ENCODE measurements at places on chromosomes 2 and 18.
A peak's percentile ranks its signal among the peaks of the same experiment; 100 is the strongest.

GRCh38 chr2:215138479-215138878, at the start of gene ABCA12:
TSS of gene ABCA12 (minus strand) at chr2:215138626. CDS start at chr2:215138208, 418 bp downstream.
- no peak for DNase-seq

- peak; percentile 58 for DNase-seq
Observed at GRCh38 chr18:3771121-3771971, 321.4 kb downstream of the TGIF1 start.

GRCh38 chr2:43384143-43384542, 157.7 kb upstream of the ZFP36L2 start:
- no peak for DNase-seq

DNA sequence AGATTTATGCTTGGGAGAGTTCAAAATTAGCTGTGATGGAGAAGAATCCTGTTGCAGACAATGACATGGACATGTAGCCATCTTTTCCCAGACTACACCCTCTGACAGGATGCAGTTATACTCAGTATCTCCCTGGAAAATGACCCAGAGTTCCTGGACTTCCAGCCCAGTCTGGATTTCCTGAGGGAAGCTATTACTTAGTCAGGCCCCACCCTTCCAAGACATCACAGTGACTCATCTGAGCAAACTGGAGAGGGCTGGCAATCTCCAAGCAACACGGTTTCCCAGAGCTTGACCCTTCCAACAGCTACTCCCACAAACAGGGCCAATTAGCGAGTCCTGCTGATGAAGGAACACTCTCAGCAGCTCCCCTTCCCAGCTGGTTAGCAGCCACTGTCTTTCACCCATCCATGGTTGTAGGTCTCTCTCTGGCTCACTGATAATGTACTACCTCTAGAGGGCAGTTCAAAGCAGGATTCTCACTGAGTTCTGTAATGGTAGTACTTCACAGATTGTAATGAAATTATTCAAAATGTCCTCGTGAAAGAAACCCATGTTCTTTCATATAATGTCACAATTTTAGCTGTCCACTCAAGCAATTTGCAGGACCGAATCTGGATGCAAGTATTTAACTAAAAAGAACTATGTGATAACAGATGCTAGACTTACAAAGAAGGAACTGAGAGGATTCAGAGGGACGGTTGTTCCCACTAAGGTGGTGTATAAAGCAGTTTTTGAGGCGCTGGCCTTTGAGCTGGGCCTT, 110.2 kb downstream of the MDH1 start:
- DNase-seq: no peak

- DNase-seq: no peak
Observed at GRCh38 chr2:68432696-68433658, 34.1 kb downstream of the FBXO48 start.

- DNase-seq: peak; percentile 13
Observed at GRCh38 chr2:151410485-151410834, 758 bp downstream of the RIF1 start.

- no peak for DNase-seq
Observed at GRCh38 chr18:59460072-59460420, 101.0 kb upstream of the LMAN1 start.

DNA sequence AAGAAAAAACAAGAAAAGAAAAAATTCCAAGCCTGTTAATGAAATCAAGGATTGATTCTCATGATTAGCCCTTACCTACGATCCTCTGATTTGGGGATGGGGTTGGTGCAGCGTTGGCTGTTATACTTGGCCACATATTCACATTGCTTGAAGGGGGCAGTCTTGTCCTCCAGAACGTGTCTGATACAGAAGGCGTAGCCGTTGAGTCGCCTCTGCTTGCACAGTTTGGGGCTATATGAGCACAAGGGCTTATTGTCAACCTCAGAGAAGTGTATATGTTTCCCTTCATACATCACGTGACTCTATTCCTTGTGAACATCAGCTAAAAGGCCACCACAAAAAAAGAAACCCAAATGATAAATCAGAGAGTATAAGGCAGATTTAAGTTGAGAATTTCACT, 23.2 kb downstream of the INO80D start:
- no peak for DNase-seq

GRCh38 chr2:84424152-84424551, 34.9 kb downstream of the SUCLG1 start:
- DNase-seq: no peak

- no peak for DNase-seq
Observed at GRCh38 chr2:86815611-86816010, 24.9 kb upstream of the CD8A start.

DNA sequence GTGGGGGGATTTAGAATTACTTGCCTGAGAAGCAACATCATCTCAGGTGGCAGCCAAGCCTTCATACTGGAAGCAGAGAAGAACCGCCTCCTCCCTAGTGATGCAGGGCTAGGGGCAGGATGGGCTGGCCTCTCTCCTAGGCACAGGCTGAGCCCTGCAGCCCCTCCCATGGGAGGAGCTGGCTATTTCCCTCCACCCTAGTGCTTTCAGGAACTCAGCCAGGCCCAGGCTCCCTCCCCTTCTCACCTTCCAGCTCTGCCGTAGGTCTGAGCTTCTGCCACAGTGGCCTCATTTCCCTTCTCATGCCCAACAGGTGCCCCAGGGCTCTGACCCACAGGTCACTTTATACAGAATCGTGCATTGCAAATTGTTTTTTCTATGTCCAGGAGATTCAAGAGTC, 31.0 kb downstream of the CENPA start:
- no peak for DNase-seq

GRCh38 chr2:6443061-6443823, 422.5 kb downstream of the CMPK2 start:
- DNase-seq: no peak

DNA sequence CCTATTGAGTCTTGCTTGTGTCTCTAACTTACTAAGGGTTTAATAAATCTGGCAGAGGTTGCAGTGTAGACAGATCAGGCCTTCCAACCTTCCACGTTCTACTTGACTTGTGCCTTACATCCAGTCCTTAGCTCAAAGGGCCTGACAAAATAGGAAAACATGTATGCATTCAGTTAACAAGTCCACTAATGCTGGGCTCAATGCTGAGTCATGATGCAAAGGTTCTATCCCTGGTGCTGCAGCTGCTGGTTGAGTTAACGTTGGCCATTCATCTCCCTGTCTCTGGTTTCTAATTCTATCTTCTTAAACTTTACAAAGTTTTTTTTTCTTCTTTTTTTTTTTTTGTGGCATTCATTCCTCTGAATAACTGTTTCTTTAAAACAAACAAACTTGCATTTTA, 46.3 kb upstream of the ITGB6 start:
- DNase-seq: no peak

DNA sequence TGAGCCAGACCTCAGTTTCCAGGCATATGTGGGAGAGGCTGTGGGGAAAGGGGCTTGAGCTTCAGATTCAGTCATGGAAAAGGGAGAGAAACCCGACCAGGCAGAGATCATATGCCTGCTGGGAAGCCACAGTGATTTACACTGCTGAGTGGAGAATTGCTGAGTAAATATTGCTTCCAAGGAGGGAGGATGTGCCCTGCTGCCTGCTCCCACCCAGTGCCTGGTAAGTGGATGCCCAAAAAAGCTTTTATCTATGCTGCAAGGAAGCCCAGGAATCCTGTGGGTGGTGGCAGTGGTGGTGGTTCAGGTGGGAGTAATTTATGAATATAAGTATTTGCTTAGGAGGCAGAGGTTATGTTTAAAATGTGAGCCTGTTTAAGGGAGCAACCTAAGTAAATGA, 39.5 kb downstream of the INO80C start:
- no peak for DNase-seq

GRCh38 chr2:69716555-69717120, 25.3 kb upstream of the ANXA4 start:
- no peak for DNase-seq

DNA sequence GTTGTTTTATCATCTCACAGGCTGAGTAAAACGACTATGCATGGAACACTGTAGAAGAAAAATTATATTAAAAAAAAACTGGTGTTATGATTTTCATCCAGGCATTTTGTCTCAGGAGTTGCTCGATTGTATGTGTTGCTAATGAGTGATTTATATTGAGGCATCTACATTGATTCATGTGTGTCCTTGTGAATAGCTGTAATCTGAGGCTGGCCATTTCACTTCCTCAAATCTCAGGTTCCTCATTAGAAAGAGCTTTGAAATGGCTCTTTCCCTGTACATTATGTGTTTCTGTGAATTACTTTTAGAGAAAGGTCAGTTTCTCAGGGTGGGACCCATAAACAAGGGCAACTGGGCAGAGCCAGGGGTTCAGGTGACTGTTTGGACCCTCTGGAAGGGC, 2.3 kb downstream of the IL18R1 start:
- DNase-seq: no peak
